ENCODE measurements at places on chromosomes 2 and 18.

GRCh38 chr18:49758263-49758610, 55.1 kb downstream of the ACAA2 start:
- no peak for DNase-seq

DNA sequence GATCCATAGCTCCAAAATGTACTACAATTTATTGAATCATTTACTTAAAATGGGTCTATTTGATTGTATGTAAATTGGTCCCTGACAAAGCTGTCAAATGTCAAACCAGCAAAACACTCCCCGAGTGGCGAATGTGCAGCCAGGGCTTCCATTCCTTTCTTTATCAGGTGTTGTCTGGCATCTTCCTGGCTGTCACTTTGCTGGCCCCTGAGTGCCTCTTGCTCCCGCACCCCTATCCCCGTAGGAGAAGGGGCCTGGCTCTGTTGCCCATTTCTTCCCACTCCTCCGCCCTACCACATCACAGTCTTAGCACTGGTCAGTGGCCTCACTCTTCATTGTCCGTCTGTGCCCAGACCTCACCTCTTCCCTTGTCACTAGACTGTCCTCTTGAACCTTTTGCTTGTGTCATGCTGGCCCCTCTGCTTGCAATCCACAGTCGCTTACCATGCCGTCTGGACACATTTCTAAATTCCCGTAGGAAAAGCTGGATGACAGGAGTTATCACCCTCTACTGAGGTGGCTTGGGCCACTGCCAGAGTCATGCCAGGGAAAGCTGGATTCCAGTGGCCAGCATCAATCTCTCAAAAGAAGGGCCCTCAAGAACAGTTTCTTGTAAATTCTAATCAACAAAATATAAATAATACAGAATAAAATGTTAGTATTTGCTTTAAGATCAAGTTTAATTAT, 15.4 kb downstream of the UBE2F start:
- no peak for DNase-seq

DNA sequence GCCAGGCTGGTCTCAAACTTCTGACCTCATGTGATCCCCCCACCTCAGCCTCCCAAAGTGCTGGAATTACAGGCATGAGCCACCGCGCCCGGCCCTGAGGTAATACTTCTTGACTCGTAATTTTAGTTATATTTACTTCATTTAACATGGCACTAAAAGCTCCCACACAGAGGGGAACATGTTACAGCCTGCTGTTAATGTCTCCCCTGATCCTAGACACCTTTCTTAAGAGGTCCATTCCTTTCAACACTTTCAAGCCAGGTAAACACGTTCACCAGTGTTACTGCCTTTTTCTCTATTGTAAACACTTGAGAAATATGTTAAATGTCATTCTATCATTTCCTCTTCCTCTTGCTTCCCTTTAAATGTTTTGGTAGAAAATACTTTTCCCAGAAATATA, 161.4 kb downstream of the METTL4 start:
- no peak for DNase-seq

GRCh38 chr2:143125717-143126116, 3.5 kb upstream of the ARHGAP15 start:
- DNase-seq = no peak

GRCh38 chr2:143968860-143969259, 551.1 kb downstream of the ZEB2 start:
- no peak for DNase-seq

DNA sequence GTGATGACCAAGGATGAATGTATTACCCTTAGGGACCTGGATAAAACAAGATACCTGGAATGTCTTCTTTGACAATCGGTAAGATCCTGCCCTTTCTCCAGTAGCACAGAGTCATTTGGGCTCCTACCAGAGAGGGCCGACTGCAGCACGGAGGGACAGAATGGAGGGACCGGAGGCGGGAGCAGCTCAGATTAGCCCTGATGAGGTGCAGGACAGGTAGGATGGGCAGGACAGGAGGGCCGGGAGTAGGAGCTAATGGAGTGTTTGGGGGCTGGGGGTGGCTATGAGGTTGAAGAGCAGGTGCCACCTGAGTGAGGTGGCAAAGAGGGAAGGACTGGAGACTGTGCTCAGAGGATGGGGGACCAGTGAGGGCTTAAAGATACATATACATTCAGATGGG, 9.9 kb upstream of the PRELID3A start:
- no peak for DNase-seq

Measured in CD4-positive, alpha-beta T cell treated with Interleukin-15 for 4 hours (primary cell).